NCI-H2171 (cell line): ENCODE measurements at places on chromosomes 4 and X.

DNA sequence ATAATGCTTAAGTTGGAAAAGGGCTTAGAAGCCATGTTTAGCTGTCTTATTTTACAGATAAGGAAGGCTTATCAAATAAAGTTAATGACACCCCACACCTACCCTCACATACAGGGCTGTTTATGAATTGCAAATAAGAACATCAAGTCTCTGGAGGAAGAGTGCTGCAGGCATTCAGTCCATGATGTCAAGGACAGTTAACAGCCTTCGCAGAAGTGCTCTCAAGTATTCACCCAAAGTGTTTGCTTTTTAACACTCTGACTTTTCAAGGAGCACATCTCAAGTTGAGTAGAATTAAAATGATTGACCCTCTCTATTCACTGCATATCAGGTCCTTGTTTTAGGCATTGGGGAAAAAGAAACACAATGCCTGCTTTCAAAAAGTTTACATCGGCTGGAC, 328.7 kb downstream of the LDB2 start:
- DNase-seq: no peak

GRCh38 chr4:176781739-176782100, 11.0 kb downstream of the VEGFC start:
- no peak for DNase-seq

- no peak for DNase-seq
Measured at GRCh38 chrX:11787564-11787963, 29.5 kb downstream of the MSL3 start.

GRCh38 chrX:15043538-15043937, 170.3 kb downstream of the MOSPD2 start:
- no peak for DNase-seq

- DNase-seq: no peak
Measured at GRCh38 chrX:53086464-53086863, 4.3 kb downstream of the TSPYL2 start.

GRCh38 chr4:102252171-102252570, 93.1 kb downstream of the SLC39A8 start:
- DNase-seq: no peak
